ENCODE measurements at places on chromosomes 1 and 21.

DNA sequence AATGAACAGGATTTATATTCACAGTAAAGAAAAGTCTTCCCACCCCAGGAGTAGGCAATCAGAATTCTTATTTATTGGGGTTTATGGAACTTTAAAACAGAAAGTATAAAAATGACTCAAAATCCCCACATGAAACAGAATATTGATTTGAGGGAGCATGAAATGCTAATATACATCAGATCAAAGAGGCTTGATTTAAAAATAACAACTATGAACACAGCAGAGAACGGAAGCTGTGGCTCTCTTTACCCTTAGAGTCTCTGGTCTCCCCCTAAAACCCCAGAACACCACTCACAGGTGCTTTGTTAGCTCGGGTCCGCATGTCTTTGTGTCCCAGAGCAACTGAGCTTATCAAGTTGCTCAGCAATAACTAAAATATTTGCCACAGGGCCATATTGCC lies 31.2 kb upstream of the FASLG start:
- no peak for DNase-seq

DNA sequence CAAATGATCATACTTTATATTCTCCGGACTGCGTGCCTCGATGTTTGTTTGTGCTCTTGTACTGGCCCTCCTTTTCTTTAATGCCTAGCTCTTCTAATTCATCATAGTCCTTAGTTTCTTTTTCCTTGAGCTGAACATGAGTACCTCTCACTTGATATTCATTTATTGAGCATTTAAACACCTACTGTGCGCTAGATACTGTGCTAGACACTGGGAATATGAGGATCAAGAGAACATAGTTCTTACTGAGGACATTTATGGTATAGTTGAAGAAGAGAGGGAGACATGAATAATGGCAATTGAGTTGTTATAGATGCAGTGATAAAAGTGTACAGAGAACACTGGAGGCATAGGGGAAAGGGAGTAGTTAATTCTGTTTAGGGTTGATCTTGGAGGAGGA lies 22.0 kb downstream of the SUCO start:
- DNase-seq, result no peak

GRCh38 chr1:170668209-170669106 lies 4.5 kb downstream of the PRRX1 start:
- no peak for DNase-seq

- DNase-seq, result no peak
Measured at GRCh38 chr1:81801651-81802456, 1.1 kb downstream of the ADGRL2 start.

- no peak for DNase-seq
Measured at GRCh38 chr1:226867461-226868054, 2.9 kb upstream of the PSEN2 start.

DNA sequence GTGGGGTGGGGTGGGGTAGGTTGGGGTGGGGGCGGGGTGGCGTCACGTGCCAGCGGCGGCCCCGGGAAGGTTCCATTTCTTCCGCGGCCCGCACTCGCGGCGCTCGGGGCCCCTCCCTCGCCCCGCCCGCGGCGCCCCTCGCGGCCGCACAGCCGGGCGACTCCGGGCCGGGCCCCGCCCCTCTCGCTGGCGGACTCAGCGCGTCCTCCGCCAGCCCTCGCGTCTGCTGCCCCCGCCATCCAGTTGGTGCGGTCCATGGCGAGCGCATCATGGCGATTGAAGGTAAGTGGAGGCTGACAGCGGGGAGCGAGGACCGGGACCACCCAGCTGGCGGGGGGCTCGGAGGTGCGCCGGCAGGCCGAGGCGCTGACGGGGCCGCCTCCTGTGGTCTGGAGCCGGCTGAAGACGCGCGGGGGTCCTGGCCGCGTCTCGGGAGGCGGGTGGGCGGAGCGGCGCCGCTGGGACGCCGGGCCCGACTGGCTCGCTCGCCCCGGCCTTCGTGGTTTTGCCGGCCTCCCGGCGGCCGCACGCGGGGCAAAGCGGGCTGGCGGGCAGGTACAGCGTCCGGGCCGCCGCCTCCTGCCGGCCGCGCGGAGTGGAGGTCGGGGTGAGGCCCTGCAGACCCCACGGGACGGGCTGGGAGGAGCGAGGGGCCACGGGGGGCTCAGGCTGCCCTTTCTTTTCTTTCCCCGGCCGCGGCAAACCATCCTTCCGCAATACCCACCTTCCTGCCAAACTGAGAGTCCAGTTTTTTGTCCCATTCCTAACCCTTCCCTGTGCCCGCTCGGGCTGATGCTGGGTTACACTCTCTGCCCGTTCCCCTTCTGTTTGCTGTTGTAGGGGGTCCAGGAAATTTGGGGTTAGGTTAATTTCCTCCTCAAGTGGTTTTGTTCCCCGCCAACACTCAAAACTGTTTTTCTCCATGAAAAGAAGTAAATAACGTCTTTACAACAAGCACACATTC lies at the start of gene SYT14:
Gene SYT14, plus strand, starts transcription at position 222 of the 964 bp plus-strand sequence. Its CDS starts 48 bp downstream, at position 270.
- DNase-seq, result no peak

DNA sequence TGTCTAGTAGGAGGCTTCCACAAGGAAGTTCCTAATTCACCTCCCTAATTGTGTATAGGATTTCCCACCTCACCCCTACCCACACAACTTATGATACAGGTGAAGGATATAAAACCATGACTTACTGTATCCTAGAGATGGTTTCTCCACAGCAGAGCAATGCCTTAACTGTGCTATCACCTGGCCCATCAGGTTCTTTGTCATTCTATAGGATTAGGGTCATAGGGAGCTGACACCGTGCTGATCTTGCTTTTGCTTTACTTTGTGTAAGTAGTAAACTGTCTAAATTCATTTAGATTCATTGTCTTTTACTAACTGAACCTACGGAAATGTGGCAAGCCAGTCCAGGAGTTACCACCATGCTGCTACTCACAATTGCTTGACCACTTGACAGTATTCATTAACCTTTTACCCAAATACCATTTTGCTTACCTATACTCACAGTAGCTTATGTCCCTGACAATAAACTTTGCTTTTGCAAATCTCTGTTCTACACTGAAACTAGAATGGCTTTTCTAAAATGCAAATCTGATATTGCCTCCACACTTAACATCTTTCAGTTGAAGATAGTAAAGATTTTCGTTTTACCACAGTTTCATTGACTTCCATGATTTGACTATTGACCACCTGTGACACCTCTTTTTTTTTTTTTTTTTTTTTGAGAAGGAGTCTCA lies 147.6 kb downstream of the IFI44 start:
- DNase-seq, result no peak

DNA sequence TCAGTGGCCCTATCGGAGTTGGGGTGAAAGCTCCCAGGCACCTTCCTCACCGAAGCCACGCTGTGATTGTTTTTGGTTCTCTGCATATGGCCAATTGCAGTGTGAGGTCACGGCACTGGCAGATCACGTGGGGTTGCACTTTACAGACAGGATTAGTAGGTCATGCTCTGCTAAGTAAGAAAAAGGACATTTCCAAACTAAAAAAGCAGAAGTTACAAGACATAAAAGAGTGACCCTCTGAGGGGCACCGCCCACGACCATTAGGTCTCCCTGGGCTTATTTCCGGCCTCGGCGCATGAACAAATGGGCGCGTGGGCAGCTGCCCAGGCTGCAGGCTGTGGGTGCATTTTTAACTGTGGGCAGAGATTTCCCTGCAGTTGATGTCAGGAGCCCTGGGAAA lies 2.0 kb downstream of the CAPN9 start:
- no peak for DNase-seq

DNA sequence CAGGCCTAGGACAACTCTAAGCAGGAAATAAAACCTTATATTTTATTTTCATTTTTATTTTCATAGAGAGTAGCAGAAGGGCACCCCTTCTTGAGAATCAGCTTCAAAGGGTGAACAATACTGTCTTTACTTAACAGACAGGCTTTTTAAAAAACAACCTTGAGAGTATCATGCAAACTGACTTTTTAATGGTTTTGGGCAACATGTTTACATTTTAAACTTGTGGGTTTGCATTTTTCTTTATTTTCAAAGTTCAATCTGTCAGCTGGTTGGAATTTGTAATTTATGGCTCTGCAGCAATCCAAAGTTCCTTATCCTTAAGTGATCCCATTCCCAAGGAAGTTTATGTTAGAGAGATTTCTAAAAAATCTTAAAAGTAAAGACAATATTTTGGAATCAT lies 392.3 kb upstream of the ADAMTS5 start:
- no peak for DNase-seq

DNA sequence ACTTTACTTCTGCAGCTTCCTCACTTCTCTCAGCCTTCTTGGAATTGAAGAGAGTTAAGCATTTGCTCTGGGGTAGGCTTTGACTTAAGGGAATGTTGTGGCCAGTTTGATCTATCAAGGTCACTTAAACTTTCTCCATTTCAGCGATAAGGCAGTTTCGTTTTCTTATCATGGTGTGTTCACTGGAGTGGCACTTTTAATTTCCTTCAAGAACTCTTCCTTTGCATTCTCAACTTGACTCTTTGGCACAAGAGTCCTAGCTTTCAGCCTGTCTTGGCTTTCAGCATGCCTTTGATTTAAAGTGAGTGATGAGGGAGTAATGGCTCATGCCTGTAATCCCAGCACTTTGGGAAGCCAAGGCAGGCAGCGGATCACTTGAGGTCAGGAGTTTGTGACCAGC lies 38.7 kb downstream of the HS2ST1 start:
- DNase-seq, result no peak

DNA sequence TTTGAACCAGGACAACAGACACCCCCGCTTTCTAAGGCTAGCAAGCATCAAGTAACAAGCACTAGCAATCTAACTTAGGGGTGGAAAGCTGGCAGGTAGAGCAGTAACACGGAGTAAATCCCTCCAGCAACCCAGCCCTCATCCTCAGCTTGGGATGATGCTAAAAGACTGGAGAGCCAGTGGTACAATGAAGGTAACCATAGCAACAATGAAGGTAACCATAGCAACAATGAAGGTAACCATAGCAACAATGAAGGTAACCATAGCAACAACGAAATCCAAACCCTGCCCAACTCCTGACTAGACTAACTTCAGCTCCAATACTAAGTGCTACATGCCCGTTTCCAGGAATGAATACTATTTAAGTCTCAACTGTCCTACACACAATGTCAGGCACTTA lies 22.2 kb upstream of the EIF4G3 start:
- DNase-seq, result no peak

DNA sequence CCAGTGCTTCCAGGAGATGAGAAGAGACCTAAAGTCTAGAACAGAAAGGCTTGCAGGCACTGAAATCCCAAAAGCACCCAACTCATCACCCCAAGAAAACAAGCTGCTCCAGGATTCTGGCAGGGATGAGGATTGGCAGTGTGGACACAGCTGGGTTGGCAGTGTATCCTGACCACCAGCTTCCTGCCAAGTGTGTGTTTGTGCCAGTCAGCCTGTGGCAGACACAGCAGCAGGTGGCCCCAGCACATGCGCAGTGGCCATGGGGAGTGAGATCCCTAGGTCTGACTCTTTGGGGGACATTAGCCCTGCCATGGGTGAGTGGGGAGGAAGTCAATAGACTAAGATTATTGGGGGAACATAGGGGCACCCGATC lies 8.7 kb upstream of the SNAPIN start:
- DNase-seq, result no peak

DNA sequence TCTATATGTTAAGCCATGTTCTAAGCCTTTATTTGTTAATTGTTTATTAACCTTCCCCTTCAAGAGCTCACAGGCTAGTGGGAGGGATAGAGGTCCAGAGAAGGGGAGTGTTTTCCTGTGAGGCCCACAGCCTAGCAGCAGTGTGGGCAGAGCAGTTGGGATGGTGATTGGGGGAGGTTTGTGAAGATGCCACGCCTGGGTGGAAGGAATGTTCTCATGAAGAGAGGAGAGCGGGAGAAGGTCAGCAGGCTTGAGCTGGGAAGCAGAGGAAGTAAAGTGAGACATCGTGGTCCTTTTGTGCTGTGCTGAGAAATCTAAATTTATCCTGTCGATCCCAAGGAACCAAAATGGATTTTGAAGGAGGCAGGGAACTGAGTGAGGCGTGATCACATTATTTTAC lies 42.6 kb downstream of the TRAPPC10 start:
- DNase-seq, result no peak

- no peak for DNase-seq
Measured at GRCh38 chr1:236645016-236645680, 40.8 kb upstream of the HEATR1 start.

DNA sequence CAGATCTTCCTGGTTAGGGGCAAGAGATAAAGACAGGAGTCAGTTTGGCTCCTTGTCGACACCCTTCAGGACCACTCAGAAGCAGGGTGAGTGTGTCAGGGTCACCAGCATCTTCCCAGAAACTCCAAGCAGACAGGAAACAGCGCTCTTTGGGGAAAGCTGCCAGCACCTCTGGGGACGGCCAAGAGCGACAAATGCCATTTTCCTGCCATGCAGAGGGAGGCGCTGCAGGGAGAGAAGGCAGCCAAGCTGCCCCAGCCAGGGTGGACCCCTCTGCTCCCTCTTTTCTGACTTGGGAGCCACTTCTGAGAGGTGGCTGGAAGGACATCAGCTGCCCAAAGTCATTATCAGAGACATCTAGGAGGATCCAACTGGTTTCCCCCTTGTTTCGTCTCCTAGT lies 29.0 kb downstream of the SIM2 start:
- DNase-seq, result no peak

DNA sequence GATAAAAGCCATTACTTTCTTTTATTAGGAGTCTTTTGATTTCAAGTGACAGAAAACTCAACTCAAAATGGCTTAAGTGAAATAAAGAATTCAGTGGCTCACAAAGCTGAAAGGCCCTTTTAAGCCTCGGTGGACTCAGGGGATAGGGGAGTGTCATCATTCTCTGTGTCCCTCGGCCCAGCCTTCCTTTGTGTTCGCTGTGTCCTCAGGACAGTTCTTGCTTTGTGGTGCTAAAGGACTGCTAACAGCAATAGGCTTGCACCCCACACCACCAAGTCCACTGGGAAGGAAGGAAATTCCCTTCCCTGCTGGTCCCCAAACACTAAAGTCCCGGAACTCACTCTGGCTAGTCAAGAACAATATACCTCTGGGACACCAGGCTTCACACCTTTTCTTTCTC lies 129.2 kb downstream of the NTPCR start:
- no peak for DNase-seq

- no peak for DNase-seq
Measured at GRCh38 chr1:214004014-214004413, 16.2 kb downstream of the PROX1 start.

DNA sequence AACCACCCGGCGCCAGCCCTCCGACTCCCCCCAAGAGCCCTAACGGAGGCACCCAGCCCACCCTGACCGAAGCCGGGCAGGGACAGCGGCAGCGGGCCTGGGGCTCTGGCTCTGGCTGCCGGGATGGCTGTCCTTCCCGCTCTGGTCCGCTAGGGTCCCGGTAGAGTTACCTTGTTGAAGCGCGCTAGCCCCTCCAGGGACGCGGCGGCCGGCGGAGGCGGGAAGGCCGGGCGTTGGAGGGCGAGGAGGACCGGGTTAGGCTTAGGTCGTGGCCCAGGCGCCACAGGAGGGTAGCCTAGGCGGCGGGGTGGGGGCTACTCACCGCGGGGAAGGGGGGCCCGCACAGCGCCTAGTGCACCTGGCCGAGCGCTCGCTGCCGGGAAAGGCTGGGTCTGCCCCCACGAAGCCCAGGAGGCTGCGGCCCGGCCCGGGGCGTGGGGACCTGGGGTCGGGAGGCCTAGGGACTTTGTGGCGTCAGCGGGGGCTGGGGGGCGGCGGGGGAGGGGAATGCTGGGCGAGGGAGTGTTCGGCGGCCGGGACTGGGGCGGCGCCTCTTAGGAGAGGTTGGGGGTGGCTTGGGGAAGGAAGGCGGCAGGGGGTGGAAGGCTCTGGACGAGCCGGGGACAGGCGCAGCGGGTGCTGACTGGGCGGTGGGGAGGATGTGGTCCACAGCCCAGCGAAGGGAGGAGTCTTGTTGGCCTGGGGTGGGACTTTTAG lies at the start of gene TRIM17:
Gene TRIM17, minus strand, starts transcription at position 645 of the 717 bp plus-strand sequence. CDS start 1,789 bp downstream, outside the sequence.
- DNase-seq, result no peak

All from stimulated activated CD8-positive, alpha-beta memory T cell treated with anti-CD3 and anti-CD28 coated beads, Interleukin-7, amount 100 ng/mL, for 24 hours (primary cell).